CD4-positive, alpha-beta T cell (primary cell): ENCODE measurements at places on chromosomes 4 and X.

DNA sequence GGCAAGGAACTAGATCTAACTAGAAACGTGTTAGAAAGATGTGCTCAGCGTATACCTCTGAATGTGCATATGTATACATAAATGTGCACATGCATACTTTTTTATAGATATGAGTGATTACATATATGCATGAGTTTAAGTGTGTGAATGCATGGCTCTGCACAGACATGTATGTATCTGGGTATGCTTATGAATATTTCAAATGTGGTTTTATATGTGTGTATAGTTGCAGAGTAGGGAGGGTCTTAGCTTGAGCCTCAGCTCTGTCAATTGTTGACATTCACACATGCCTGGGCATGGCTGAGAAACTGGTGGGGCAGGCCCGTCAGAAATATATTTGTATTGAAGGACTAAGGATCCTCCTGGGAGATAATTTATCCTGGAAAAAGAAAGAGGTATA is 31.1 kb downstream of the RAP2C start:
- no peak for DNase-seq

DNA sequence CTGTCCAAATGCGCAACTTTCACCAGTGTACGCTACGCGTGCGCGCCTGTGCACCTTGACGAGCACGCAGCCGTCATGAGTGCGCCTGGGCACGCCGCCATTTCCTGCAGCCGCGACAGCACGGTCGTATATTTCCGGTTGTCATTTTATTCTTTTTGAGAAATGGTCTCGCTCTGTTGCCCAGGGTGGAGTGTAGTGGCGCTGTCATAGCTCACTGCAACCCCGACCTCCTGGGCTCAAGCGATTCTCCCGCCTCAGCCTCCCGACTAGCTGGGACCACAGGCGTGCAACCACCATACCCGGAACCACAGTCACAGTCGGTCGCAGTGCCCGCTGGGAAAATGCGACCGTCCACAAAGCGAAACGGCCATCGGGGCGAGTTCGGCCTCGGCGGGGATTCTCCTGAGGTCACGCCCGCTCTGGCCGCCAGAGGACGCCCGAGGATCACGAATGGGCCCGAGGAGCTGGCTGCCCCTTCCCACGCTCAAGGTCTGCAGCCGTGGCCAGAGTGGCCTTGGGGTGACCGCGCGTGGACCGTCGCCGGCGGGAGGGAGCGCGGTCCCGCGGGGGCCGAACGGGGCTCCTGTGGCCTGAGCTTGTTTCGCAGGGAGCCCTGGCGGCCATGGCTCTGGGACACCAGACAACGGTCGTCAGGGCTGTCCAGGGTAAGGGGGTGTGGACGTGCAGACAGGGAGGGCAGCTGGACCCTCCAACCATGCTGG is 23.7 kb upstream of the PNMA3 start:
- DNase-seq, result peak; percentile 57

GRCh38 chr4:98673288-98673644 is 14.9 kb upstream of the TSPAN5 start:
- no peak for DNase-seq

DNA sequence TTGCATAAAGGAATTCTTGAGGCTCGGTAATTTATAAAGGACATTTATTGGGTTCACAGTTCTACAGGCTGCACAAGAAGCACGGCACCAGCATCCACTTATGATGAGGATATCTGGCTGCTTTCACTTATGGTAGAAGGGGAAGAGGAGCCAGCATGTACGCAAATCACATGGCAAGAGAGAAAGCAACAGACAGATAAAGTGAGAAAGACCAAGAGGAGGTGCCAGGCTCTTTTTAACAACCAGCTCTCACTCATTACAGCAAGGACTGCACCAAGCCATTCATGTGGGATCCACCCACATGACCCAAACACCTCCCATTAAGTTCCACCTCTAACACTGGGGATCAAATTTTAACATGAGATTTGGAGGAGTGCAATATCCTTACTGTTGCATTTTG is 1198.2 kb downstream of the ADGRL3 start:
- no peak for DNase-seq

DNA sequence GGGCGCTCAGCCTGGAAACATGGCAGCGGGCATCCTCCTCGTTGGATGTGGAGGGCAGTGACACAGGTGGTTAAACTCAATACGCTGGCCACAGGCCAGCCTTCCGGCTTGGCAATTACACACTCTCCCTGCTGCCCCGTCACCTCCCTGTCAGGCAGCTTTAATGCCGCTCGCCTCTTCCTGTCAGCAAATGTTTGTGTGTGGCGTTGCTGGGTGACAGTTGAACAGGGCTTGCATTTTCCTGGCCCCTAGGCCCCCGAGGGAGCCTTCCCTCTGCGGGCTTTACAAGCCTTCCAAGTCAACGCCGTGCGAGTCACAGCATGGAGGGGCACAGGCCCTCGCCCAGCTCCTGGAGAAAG is 620.0 kb downstream of the BCOR start:
- peak; percentile 2 for DNase-seq

DNA sequence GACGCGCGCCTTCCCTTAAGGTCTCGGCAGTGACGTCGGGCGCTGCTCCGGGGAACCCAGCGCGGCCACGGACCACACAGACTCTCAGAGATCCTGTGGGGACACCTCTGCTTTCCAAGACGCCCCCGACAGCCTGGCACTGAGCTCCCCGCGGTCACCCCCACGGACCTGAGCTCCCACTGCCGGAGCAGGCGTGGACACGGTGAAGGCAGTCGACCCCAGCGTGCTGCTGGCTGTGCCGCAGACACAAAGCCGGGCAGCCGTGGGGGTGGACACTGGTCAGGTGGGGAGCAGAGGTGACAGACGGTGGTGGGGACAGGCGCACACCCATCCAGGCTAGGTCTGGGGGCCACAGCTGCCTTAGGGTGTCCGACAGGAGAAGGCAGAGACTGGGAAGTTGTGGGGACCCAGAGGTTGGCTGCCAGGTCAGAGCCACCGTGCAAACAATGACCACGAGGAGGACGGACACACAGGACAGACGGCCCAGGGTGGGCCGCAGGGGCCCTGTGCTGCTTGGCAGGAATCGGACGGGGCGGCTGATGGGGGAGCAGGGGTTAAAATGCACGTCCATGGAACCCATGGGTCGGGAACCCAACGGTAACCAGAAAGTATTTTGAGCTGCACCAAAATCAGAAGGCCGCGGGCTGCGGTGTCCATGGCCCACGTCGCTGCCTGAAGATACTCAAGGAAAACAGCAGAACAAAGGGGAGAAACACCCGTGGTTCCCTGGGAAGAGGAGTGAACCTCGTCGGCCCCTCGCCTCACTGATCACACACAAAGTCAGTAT is 16.6 kb upstream of the GTPBP6 start:
- DNase-seq, result no peak
